ENCODE measurements at places on chromosomes 16 and 17. TPM values are rescaled to one million over a fixed set of nuclear protein-coding genes. Genes with fewer than 3 reads are reported as not detected.

The TM4SF5 gene
- total RNA-seq, result not detected

The CD300C gene
- total RNA-seq, result 3.3 TPM

The SSTR5 gene
- total RNA-seq, result not detected

The IRX5 gene
- not detected for total RNA-seq

The HOXB13 gene
- total RNA-seq, result 0.66 TPM

The PLCG2 gene
- total RNA-seq, result 2.4 TPM

The C16orf74 gene
- total RNA-seq, result 1.1 TPM

The DNAI2 gene
- not detected for total RNA-seq

The PDIA2 gene
- 5.5 TPM for total RNA-seq

The KRTAP4-5 gene
- not detected for total RNA-seq

The ZFP3 gene
- 5.4 TPM for total RNA-seq

The NPIPB4 gene
- total RNA-seq, result 56.3 TPM

The RTN4RL1 gene
- total RNA-seq, result 0.55 TPM
